ENCODE measurements at places on chromosomes 2 and 18.

GRCh38 chr2:222576171-222577081 lies 79.5 kb downstream of the FARSB start:
- no peak for DNase-seq

DNA sequence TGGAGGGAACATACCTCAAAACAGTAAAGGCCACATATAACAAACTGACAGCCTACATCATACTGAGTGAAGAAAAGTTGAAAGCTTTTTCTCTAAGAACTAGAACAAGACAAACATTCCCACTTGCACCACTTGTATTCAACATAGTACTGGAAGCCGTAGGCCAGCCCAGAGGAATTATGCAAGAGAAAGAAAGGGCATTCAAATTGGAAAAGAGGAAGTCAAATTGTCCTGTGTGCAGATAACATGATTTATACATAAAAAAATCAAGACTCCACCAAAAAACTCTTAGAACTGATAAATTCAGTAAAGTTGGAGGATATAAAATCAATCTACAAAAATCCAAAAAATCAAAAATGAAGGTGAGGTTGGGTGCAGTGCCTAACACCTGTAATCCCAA lies 8.0 kb upstream of the KDM3A start:
- DNase-seq = no peak

DNA sequence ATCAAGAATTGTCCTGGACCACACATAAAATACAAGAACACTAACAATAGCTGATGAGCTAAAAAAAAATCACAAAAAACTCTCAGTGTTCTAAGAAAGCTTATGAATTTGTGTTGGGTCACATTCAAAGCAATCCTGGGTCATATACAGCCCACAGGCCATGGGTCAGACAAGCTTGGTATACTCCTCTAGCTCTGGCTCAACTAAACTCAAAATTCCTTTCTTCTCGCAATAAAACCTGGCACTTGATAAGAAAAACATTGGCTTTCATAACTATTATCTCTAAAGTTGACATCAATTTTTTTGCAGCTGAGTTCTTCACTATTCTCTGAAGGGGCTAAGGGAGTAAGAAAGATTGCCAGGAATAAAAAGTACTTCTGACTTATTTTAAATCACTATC lies 38.3 kb downstream of the FBXO48 start:
- DNase-seq = no peak

DNA sequence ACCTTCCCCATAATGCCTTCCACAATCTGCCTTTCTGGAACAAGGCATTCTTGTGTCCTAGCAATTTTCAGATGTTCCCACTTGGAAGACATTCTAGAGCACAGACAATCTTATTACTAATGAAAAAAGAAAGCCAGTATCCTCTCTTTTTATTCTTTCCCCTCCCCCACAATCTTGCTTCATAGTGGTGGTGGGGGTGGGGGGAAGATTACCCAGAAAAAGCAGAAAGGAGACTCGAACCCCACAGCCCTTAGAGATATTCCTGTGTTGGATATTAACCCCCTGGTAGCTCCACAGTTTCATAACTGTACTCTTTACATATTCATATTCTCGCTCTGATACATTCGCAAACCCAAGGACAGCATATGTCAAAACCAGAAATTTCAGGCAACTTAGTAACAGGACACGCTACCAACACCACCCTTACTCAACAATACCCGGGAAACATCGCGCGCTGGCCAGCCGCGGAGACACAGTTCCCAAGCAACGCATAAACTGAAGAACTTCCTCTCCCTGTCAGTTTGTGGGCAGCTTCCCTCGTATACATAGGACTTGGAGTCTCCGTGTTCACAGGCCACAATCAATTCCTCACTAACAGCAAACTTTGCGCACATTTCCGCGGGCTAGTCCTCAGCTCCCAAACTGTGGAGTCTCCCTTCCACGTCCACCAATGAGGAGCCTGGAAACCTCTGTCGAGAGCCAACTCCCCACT lies 793 bp downstream of the NR4A2 start:
- peak; percentile 55 for DNase-seq

- no peak for DNase-seq
Observed at GRCh38 chr2:204885747-204886146, 340.5 kb downstream of the PARD3B start.

Data from NCI-H524 (cell line).